ENCODE measurements at places on chromosomes 1 and 21.

- no peak for DNase-seq
Observed at GRCh38 chr1:111491070-111491469, 12.4 kb downstream of the ADORA3 start.

DNA sequence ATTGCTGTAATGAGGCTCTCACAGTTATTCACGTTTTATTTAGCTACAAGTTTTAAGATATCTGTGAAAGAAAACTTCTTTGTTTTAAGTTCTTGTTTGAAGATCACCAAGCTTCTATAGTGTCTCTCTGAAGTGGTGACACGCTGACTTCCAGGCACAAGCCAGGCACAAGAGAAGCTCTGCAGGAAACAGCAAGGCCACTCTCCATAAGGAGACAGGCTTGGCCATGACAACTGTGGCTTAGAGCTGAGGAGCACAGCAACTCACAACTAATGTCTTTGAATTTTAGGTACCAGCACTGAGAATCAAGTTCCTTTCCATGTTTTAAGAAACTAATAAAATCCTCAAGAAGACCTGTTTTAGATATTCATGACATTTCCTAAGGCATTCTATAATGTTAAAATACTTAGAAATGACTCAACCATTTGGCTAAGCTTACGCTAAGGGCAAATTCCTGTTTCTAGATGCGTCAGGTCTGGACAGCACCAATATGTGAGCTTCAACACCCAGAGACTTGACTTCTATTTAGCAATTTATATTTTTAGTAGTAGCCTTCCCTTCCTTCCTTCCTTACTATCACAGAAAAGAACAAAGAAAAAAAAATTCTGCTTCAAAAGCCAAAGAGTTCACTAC is 40.2 kb downstream of the APP start:
- DNase-seq: peak; percentile 53

- DNase-seq: no peak
Observed at GRCh38 chr1:192527950-192528349, 47.6 kb upstream of the RGS1 start.

DNA sequence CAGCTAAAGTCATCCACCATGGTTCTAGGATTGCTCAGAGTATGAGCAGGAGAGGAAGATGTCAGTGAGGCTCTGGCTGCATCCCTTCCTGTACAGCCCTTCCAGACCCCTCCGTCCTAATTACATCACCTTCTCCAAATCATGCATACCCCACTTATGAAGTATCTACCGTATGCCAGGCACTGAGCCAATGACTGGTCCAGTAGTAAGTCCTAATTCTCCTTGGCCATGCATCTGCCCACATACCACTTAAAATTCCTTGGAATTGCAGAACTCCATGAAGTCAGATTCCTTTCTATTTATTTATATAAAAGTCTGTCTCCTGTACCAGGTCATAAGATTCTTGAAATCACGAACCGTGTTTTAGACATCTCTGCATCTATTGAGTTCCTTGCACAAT is 106.1 kb downstream of the SEC16B start:
- DNase-seq: peak; percentile 68

- no peak for DNase-seq
Observed at GRCh38 chr1:91070298-91070697, 48.5 kb upstream of the ZNF644 start.

GRCh38 chr1:5265438-5266075 is 611.1 kb downstream of the AJAP1 start:
- no peak for DNase-seq

DNA sequence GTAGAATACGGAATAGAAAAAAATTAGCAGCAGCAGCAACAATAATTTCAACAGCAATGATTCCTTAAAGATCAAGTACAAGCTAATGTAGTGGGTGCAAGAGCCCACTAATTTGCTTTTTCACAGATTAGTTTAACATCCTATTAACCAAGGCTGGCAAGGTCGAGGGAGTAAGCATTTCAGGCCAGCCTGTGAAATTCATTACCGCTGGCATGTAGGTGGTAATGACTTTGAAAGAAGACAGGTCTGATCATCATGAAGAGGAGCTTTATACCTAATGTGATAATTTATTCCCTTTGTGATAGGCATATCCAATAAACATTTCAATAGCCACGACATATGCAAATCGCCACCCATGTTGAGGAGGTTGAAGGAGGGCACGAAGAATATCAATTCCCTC is 11.2 kb upstream of the PRDM15 start:
- DNase-seq: no peak

GRCh38 chr1:3656450-3657095 is 4.3 kb downstream of the TP73 start:
- DNase-seq: no peak

DNA sequence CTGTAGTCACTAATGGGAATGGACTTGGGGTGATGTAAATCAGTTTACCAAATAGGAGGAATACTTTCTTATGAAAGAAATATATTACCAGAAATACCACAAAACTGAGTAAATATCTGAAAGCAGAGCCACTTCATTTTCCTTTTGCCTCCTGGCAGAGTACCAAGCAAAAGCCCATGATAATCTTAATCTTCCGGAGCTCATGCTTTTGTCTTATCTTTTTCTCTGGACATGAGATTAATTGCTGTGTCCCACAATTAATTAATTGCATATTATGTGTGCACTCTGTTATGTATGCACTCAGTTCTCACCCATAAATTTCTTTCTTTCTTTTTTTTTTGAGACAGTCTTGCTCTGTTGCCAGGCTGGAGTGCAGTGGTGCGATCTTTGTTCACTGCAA is 94.1 kb upstream of the PDE4B start:
- no peak for DNase-seq
